ENCODE measurements at places on chromosomes 6 and 20. TPM values are rescaled to one million over a fixed set of nuclear protein-coding genes. Genes with fewer than 3 reads are reported as not detected.

Gene SPAG4
- polyA plus RNA-seq, result 3.1 TPM

- DNase-seq, result no peak
Measured at GRCh38 chr20:49219924-49220831, 962 bp downstream of the DDX27 start.

Gene GPLD1
- 3.5 TPM for polyA plus RNA-seq

DNA sequence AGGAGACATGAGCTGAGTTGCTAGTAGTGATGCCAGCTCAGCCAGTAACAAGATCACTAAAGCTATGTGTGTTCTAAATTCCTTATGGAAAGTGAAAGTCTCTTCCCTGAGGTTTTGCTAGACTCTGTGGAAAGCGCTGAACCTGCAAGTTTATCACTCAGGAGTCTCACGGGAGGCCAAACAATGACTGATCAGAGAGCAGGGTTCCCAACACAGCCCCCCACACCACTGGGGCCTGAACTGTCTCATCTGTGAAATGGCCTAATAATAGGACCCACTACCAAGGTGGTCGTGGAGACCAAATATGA lies 19.9 kb downstream of the ACSS1 start:
- DNase-seq, result no peak

DNA sequence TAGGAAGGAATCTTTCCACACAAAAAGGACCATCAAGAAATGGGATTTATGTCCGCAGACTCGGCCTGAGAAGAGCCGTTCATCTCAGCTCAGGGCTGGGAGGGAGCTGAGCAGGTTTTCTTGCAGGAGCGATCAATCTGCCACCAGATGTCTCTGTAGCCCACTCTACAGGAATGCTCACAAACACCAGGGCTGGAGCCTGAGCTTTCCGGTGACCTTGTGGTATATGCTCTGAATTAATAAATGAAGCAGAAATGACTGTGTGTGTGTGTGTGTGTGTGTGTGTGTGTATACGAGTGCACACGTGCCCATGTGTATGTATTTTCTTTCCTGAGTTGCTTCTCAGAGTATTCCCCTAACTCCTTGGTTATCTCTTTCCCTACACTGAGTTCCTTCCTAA lies 12.0 kb downstream of the CD83 start:
- peak; percentile 72 for DNase-seq

DNA sequence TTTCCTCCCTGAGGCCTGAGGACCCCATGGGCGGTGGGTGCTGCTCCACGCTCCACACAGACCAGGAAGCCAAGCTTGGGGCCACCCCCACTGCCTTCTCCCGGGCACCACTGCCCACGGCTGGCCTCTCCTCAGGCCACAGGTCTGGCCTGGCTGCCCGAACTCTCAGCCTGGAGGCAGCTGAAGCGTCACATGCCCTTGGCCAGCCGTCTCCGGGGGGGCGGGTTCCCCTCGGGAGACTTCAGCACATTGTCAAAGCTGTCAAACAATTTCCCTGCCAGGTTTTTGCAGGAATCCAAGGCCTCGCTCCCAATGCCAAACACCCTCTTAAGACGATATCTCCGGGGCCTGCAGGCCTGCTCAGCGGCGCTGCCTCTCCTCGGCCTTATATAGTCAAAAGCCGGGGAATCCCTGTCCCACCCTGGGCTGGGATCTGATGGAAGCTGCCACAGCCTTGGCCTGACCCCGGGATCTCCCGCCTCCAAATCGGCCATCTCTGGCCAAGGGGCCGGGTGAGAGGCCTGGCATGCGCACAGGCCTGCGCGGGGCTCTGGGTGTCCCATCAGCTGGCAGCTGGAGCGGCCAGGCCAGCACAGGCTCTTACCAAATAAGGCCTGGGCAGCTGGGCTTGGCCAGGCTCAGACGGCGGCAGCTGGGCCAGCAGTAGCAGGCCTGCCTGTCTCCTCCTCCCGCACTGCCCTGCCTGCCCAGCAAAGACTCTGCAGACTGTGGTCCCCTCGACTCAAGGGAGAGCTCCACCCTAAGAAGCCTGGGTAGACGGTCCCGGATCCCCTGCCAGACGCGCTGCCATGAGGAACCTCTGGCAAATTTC lies 49.7 kb downstream of the RBM38 start:
- no peak for DNase-seq

- DNase-seq, result no peak
Measured at GRCh38 chr6:163529605-163530004, 115.1 kb downstream of the QKI start.

Gene GPR63
- 4.5 TPM for polyA plus RNA-seq

- no peak for DNase-seq
Measured at GRCh38 chr6:97053643-97054411, 129.3 kb downstream of the KLHL32 start.

Gene BMP7
- 99.0 TPM for polyA plus RNA-seq

Gene ESR1
- polyA plus RNA-seq, result 0.46 TPM

DNA sequence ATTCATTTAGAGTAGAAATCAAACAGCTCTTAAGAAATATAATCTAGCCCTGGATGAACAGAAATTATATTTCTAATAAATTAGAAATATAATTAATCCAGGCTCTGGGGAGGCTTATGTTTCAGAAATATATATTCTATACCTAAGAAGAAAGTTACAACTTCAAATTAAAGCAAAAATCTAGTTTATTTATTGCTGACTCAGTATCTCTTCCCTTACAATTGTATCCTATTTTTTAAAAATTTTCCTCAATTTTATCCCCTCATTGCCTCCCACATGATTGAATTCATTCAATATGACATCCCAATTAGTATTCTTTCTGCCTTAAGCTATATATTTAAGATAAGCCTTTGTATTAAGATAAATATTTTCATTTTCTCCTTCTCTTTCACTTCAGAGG lies 71.4 kb downstream of the HS3ST5 start:
- DNase-seq, result no peak

DNA sequence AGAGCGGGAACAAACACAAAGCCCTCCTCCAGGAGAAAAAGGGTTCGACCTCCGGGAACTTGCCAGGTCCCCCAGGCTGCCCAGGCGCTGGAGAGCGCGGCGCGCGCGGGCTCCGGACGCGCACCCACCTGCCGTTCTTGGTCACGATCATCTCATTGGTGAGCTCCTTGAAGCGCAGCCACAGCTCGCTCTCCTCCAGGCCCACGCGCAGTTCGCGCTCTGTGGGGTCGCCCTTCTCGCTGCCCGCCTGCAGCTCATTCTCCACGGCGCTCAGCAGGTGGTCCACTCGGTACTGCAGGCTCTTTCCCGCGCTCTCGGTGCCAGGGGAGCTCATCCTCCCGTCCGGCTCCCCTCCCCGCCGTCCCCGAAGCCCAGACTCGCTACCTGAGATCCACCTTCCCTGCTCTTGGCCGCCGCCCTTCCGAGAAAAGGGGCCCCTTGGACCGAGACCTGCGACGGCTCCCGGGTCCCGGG lies 356 bp downstream of the TBXT start:
- DNase-seq, result no peak

DNA sequence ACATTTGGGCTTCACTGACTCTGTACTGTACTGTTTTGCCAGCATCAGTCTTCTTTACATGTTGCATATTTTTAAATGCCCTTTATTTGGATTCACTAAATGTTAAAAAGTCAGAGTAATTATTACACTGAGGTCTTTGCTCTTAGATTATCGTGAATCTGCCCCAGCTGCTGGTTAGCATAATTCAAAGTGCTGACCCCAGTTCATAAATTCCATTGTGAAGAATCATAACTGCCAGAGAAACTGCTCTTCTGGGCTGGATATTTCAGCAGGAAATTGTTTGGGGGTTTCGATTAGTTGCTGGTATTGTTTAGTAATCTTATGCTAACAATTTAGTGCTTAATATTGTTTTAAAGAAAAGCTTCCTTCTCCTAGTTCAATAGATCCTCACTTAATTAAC lies 682.1 kb upstream of the MAP3K7 start:
- DNase-seq, result no peak

Gene LHFPL5
- 0.08 TPM for polyA plus RNA-seq

- no peak for DNase-seq
Measured at GRCh38 chr6:161128680-161129196, 137.2 kb downstream of the MAP3K4 start.

DNA sequence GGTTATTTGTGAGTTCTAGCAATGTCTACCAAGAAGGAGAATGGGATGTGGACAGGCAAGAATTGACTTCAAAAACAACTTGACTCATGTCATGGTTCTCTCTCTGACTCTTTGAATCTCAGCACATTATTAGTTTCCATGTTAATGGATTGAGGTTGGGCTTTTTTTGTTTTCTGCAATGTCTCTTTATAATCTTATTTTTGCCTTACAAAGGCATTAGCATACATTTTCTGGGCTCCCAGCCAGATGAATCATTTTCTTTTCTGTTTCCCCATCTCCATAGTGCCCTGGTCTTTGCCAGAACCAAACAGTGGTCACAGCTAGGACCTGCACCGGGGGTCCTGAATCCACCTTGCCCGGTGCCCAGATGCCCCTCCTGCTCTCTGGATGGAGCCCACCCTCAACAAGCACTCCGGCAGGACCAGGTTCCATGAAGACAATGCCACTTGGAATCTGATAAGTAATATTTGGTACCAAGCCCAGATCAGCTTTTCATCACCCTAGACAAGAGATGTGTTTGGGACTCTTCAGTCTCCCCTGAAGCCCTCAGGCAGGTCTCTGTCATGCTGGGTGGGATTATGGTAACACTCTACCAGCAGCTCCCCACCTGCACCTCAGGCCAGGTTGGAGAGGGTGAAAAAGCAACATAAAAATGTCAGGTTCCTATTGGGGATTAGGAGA lies 266.7 kb upstream of the SULF2 start:
- DNase-seq, result no peak

- no peak for DNase-seq
Measured at GRCh38 chr6:146210406-146211083, 181.7 kb downstream of the GRM1 start.

GRCh38 chr6:137910424-137910834 lies 43.4 kb downstream of the TNFAIP3 start:
- DNase-seq, result no peak

Gene LCA5
- 9.1 TPM for polyA plus RNA-seq

- no peak for DNase-seq
Measured at GRCh38 chr6:135002974-135003703, 51.5 kb downstream of the HBS1L start.

DNA sequence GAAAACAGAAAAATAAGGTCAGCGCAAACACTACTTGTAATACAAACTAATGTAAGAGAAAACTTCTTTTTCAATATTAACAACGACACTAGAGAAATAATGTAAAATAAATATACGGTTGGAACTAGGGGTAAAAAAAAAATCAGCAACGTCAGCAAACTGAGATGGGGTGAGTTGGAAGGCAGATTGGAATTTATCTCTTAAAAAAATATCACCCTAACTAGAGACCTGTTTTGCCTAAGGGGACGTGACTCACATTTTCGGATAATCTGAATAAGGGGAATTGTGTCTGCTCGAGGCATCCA lies 705 bp upstream of the UTRN start:
- peak; percentile 60 for DNase-seq

DNA sequence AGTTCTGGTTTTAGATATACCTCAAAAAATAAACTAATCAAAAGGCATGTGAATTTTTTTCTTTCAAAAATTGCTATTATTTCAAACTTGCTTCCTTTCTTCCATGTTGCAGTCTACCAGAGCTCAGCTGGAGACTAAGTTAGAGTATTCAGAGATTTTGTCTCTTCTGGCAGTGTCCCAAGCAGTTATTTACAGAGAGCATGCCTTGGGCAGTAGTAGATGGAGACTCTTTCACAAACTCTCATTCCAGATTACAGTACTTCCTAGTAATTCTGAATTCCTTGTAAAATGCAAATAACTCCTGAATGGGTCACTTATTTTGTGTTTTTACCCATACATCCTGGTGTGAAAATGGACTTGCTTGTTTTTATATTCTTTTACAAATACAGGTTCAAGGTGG lies 703.4 kb downstream of the EPHA7 start:
- peak; percentile 1 for DNase-seq

DNA sequence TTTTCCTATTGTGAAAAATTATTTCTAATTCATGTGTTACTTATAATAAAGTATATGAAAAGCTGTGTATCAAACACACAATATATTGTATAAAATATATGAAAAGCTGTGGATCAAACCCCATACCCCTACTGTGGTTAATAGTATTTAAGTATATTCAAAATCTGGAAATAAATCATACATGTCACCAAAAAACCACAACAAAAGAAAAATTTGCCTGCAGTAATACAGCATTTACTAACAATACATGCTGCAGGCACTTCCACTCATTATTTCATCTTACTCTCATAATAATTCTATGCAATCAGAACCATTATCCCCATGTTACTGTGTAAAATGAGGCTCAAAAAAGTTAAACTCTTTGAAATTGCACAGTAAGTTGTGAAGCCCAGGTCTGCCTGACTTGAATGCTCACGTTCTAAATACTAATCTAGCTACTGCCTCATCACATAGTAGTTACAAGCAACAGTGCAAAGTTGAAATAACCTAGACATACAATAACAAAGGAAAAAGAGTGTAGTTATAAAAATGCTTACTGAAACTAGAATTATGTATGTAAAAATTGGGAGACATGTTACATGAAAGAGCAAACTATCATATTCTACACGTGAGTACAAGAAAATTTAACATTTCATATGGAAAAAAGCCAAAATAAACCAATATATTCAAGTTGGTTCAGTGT lies 61.7 kb downstream of the FAM217A start:
- DNase-seq, result peak; percentile 28

Gene AGER
- 10.8 TPM for polyA plus RNA-seq

Gene MPIG6B
- polyA plus RNA-seq, result 1.3 TPM

Gene NINL
- 52.2 TPM for polyA plus RNA-seq

- no peak for DNase-seq
Measured at GRCh38 chr6:119390247-119390793, 40.8 kb upstream of the MAN1A1 start.

Measured in left renal cortex interstitium (tissue), 4 donors.